ENCODE measurements at places on chromosomes 12 and 14.

- DNase-seq: no peak
Observed at GRCh38 chr14:49769581-49770211, 1.7 kb downstream of the KLHDC2 start.

DNA sequence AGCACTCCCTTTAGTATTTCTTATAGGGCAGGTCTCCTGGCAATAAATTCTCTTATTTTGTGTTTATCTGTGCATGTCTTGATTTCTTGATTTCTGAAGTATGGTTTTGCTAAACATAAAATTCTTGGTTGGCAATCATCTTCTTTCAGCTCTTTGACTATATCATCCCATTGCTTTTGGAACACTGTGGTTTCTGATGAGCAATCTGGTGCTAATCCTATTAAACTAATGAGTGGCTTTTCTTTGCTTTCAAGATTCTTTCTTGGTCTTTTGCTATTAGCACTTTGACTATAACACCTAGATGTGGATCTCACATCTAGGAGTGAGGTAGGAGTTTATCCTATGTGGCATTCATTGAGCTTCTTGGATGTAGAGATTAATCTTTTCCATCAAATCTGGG lies 120.7 kb upstream of the MED13L start:
- no peak for DNase-seq

DNA sequence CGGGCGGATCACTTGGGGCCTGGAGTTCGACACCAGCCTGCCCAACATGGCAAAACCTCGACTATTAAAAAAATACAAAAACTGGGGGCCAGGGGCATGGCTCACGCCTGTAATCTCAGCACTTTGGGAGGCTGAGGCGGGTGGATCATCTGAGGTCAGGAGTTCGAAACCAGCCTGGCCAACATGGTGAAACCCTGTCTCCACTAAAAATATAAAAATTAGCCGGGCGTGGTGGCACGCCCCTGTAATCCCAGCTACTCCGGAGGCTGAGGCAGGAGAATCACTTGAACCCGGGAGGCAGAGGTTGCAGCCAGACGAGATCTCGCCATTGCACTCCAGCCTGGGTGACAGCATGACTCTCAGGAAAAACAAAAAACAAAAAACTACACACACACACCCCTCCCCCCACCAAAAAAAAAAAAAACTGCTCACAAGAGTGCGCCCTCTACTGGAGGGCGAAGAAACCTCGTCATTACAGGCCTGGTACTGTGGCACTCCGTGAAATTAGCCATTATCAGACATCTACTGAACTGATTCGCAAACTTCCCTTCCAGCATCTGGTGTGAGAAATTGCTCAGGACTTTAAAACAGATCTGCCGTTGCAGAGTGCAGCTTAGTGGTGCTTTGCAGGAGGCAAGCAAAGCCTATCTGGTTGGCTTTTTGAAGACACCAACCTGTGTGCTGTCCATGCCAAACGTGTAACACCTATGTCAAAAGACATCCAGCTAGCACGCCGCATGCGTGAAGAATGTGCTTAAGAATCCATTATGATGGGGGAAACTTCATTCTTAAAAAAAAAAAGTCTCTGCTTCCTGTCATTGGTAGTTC lies 7.7 kb downstream of the PPP1R3E start:
- no peak for DNase-seq

DNA sequence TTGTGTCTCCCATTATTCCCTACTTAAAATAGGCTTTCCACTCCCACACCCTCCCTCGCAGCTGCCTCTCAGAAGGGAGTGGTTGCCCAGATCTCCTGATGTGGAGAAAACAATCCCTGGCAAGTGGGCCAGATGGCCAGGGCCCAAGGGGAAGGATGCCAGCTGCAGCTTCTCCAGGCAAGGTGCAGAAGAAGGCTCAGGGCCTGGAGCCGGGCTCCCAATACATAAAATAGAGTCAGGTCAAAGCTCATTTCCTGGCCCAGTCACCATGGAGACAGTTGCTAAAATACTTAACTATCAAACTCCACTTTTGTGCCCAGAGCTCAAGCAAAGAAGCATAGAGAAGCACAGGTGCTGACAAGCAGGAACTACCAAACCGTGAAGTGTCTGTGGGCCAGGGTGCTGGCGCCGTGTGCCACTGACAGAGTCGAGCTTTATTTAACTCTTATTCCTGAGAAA lies 45.7 kb upstream of the ITPR2 start:
- DNase-seq: no peak
